Esophagus squamous epithelium (tissue), 5 donors: ENCODE measurements at places on chromosomes 1 and 21.
A peak's percentile ranks its signal among the peaks of the same experiment; 100 is the strongest.

- H3K36me3 ChIP-seq: no peaks in the 10 kb centered on the region
- no peaks in the 10 kb centered on the region for H3K27me3 ChIP-seq
- peak overlapping the region; percentile 70 for H3K27ac ChIP-seq
- no peak for DNase-seq
- H3K4me3 ChIP-seq: no peak overlapping the region
Observed at GRCh38 chr1:94803517-94804441, 16.4 kb upstream of the SLC44A3 start.

DNA sequence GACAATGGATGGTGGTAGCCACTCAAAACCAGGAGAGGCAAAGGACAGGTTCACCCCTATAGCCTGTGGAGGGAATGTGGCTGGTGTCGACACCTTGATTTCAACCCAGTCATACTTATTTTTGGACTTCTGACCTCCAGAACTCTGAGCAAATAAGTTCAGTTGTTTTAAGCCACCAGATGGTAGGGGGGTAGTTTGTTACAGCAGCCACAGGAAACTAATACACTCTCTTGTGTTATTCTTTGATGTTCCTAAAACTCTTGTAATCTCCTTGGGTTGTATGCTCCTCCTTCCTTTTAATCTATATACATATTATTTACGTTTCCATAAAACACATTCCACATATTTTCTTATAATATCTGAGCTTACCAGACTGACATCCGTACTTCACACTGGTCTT is 65.9 kb downstream of the ZBTB18 start:
- no peak for DNase-seq
- no peak overlapping the region for H3K4me3 ChIP-seq
- no peak overlapping the region for H3K27ac ChIP-seq
- no peaks in the 10 kb centered on the region for H3K36me3 ChIP-seq

DNA sequence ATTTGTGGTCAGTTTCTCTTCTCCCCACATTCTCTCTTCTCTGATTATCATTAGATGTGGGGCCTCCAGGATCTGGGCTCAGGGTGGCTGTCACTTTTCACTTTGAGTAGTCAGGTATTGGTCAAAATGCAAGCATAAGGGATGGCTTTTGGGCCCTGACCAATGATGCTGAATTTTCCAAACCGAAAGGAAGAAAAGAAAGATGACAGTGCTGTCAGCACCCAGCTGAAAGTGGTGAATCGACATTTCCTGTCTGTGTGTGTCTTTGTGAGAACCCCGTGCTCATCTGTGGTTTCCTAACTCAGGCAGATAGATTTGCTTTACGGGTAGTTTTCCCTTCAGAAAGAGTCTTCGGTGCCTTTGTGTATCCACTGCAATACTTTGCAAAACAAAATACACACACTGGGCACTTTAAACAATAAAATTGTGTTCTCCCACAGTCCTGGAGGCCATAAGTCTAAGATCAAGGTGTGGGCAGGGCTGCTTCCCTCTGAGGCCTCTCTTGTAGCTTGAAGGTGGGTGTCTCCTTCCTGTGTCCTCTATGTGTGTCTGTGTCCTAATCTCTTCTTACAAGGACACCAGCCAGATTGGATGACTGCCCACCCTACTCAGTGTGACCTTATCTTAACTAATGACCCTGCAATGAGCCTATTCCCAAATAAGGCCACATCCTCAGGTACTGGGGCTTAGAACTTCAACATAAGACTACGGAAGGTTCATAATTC is 274.8 kb upstream of the AJAP1 start:
- no peaks in the 10 kb centered on the region for H3K4me1 ChIP-seq
- no peak overlapping the region for H3K27ac ChIP-seq
- no peaks in the 10 kb centered on the region for H3K27me3 ChIP-seq

DNA sequence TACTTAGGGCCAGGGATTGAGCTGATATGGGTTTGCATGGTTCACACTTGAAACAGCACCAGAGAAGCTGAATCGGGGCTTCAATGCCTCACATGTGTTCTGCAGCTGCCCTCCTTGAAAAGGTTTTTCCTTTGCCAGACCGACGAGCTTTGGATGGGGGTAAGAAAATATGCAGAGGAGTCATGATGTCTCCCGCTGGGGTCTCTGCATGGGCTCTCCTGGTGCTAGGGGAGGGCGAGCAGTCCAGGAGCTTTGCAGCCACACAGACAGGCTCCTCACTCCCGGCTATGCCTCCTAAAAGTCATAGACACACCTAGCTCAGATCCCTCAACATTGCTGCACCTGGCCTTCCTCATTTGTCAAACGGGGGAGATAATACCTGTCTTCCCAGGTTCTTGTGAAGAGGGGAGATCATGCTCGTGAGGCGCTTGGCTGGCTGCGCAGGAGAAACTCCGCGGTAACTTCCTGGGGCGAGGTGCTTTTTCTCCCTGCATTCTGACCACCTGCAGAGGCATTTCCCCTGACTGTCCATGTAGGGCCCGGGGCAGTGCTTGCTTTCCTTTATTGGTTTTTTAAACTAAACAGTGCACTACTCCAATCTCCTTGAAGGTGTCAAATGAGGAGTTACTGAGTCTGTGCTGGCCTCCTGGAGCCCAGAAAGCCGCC is 112.4 kb downstream of the PLXNA2 start:
- H3K4me1 ChIP-seq: peaks cover 47% of the 10 kb centered on the region
- no peak for DNase-seq
- H3K36me3 ChIP-seq: no peaks in the 10 kb centered on the region
- no peak overlapping the region for H3K4me3 ChIP-seq
- peak overlapping the region; percentile 67 for H3K27ac ChIP-seq

DNA sequence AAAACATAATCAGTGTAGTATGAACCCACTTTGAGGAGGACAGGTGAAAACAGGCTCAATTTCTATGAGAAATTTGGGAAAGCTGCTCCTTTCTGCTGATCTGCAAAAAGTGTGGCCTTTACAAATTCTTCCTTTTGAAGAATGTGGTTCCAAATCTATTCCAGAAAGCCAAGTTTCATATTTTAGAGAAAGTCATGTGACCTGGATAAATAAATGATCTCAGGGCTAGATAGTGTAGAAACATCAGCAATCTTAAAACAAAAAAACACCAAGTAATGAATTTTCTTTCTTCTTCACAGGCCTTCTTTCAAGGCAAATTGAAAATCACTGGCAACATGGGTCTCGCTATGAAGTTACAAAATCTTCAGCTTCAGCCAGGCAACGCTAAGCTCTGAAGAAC is 11.7 kb upstream of the PODN start:
- H3K4me3 ChIP-seq: no peak overlapping the region
- peaks cover 31% of the 10 kb centered on the region for H3K4me1 ChIP-seq
- peaks cover 58% of the 10 kb centered on the region for H3K36me3 ChIP-seq
- H3K27ac ChIP-seq: no peak overlapping the region
- H3K27me3 ChIP-seq: no peaks in the 10 kb centered on the region

GRCh38 chr1:233082778-233083550 is 132.6 kb downstream of the NTPCR start:
- no peak overlapping the region for H3K4me3 ChIP-seq
- no peaks in the 10 kb centered on the region for H3K4me1 ChIP-seq
- no peak overlapping the region for H3K27ac ChIP-seq
- no peaks in the 10 kb centered on the region for H3K36me3 ChIP-seq

GRCh38 chr1:94672001-94672400 is 130.4 kb upstream of the F3 start:
- DNase-seq: no peak
- no peak overlapping the region for H3K27ac ChIP-seq
- no peak overlapping the region for H3K4me3 ChIP-seq
- peaks cover 37% of the 10 kb centered on the region for H3K4me1 ChIP-seq
- no peaks in the 10 kb centered on the region for H3K27me3 ChIP-seq

- H3K4me1 ChIP-seq: peaks cover 12% of the 10 kb centered on the region
- no peaks in the 10 kb centered on the region for H3K36me3 ChIP-seq
- DNase-seq: no peak
- no peak overlapping the region for H3K4me3 ChIP-seq
- H3K27me3 ChIP-seq: no peaks in the 10 kb centered on the region
Observed at GRCh38 chr1:184583849-184584248, 170.8 kb downstream of the EDEM3 start.

DNA sequence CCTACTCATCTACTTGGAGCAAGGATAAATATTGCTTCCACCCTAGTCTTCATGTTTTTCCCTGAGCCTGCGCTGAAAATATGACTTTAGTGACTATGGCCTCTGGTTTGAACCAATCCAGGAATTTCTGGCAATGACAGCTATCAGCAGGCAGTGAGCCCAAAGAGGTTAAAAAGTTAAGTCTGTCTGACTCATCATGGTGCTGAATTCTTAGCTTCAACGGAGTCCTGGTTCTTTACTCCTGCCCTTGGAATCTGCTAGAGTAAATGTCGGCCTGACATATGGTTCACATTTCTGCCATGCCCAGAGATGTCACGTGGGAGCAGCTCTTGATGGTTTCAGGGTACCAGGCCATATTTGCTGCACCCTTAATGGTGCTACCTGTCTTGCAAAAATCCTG is 351.6 kb upstream of the PLXNA2 start:
- no peaks in the 10 kb centered on the region for H3K4me1 ChIP-seq
- no peaks in the 10 kb centered on the region for H3K36me3 ChIP-seq
- no peak overlapping the region for H3K27ac ChIP-seq
- H3K27me3 ChIP-seq: no peaks in the 10 kb centered on the region

- no peaks in the 10 kb centered on the region for H3K27me3 ChIP-seq
- no peak for DNase-seq
- H3K4me1 ChIP-seq: peaks cover 20% of the 10 kb centered on the region
- H3K27ac ChIP-seq: peak overlapping the region; percentile 79
- peaks cover 28% of the 10 kb centered on the region for H3K36me3 ChIP-seq
Observed at GRCh38 chr21:46226146-46226545, 2.4 kb downstream of the LSS start.

DNA sequence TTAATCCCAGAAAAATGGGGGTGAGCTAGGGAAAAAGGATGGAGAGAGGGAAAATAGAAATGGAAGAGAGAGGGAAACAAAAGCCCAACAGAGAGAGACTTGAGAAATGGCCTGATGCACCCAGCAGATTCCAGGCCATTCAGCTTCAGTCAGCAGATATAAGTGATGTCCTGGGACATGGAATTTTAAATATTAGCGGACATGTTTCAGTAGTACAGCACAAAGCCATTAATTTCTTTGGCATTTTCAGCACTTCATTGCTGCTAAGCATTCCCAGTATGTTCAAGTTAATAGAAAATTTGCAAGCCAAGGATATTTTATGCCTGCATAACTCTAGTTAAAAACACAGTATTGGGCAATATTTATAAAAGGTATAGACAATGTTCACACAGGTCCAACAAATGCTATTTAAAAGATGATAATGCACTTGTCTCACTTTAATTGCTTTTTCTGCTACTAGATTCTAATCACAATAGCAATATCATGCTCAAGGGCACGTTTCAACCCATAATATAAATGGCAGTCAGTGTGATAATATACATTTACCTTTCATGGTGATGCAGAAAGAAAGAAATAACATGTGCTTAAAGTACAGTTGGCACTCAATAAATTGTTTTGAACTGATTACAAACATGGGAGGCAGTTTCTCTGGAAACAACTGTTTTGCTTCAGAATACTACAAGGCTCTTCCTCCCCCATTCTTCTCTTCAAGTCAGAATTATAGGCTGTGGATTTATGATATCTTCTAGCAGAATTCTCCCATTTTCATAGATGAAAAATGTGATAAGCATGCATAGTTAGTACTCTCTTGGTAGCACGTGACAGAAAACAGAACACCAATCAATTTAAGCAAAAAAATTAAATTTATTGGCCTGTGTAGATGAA is 108.1 kb upstream of the MAGI3 start:
- DNase-seq: no peak
- H3K4me3 ChIP-seq: no peak overlapping the region
- no peak overlapping the region for H3K27ac ChIP-seq
- no peaks in the 10 kb centered on the region for H3K27me3 ChIP-seq
- H3K4me1 ChIP-seq: no peaks in the 10 kb centered on the region

- H3K4me3 ChIP-seq: no peak overlapping the region
- DNase-seq: no peak
- H3K36me3 ChIP-seq: no peaks in the 10 kb centered on the region
- no peak overlapping the region for H3K27ac ChIP-seq
Observed at GRCh38 chr1:207565546-207566468, 69.8 kb downstream of the CR1 start.

DNA sequence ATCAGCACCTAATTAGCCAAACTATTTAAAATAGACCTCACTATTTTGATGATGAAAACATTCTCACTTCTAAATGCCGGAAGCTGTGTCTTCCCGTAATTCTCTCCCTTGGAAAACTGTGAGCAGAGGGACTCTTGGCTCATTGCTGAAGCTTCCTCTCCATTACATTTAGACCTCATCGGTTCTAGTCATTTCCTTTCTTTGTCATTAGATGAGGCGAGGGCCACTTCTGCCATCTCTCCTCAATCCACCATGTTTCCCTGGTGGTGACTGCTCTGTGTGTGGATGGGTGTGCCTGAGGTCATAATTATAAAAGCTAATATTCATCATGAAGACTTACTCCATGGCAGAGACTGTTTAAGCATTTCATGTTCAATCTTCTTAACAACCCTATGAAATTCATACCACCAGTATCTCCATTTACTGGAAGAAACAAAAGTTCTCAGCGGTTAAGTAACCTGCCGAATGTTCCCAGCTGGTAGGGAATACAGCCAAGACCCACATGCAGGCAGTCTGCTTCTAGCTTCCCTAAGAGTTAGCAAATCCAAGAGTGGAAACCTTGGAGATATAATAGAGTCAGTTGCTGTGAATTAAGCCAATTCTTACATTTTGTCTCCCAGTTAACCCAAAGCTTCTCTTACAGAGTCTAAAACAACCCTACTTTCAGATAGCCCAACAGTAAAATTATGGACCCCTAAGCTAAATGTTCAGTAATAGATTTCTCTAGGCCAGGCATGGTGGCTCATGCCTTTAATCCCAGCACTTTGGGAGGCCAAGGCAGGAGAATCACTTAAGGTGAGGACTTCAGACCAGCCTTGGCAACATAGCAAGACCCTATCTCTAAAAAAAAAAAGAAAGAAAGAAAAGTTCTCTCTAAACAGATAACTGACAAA is 156.2 kb downstream of the ZBTB18 start:
- no peak overlapping the region for H3K4me3 ChIP-seq
- DNase-seq: no peak
- H3K36me3 ChIP-seq: no peaks in the 10 kb centered on the region
- H3K27me3 ChIP-seq: no peaks in the 10 kb centered on the region

DNA sequence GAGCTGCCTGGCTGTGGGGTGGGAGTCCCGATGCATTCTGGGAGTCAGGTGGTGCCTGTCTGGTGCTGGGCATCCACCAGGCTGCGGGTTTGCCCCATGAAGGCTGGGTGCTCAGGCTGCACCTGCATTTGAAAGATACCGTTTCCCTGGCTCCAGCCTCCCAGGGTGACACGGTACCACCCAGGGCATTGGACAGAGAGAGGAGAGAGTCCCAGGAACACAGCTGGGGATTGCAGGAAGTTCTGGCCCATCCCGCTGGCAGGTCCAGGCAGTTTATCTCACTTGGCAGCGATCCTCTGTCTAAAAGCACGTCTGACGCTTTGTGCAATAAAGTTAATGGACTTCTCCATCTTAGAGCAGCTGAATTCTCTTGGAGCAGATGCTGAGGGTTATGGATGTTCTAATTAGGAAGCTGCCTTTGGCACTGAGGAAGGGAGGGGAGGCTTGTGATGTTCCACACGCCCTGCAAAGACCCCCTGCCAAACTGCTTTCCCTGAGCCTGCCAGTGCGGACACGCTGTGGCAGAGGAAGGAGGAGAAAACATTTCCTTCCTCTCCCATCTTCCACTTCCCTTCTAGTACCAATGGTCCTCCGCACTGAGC is 246.9 kb downstream of the GRIK3 start:
- no peaks in the 10 kb centered on the region for H3K36me3 ChIP-seq
- no peak overlapping the region for H3K4me3 ChIP-seq
- H3K4me1 ChIP-seq: no peaks in the 10 kb centered on the region
- H3K27me3 ChIP-seq: peaks cover 80% of the 10 kb centered on the region
- no peak for DNase-seq
- no peak overlapping the region for H3K27ac ChIP-seq
